Urothelium cell line (cell line): ENCODE measurements at places on chromosomes 4 and X.

- no peak for DNase-seq
Measured at GRCh38 chr4:161359491-161359890, 804.3 kb downstream of the FSTL5 start.

- no peak for DNase-seq
Measured at GRCh38 chr4:74018116-74018515, 19.6 kb upstream of the CXCL5 start.

- DNase-seq, result peak; percentile 21
Measured at GRCh38 chrX:70044541-70045245, 5.0 kb downstream of the AWAT2 start.

DNA sequence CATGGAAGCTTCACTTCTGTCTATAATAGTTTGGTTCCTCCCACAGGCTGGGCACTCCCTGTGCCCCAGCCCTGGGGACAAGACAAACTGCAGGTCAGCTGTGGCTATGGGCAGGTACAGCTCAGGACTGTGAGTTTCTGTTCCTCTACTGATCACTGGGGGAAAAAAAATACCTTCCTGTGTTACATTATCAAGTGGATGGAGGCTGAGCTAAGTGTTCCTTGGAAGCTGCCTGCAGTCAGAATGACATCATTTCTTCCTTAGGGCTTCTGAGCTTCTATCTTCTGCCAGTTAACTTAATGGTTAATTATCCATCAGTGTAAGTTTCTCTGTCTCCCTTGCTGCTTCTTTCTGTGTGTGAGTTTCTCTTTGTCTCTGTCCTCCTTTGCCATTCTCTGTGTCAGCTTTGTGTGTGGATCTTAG lies 4.6 kb downstream of the RAB33A start:
- DNase-seq, result no peak

GRCh38 chr4:138291431-138291830 lies 49.3 kb upstream of the SLC7A11 start:
- no peak for DNase-seq

- DNase-seq, result no peak
Measured at GRCh38 chr4:89305712-89306437, 1.7 kb downstream of the GPRIN3 start.

- DNase-seq, result no peak
Measured at GRCh38 chrX:121903961-121904360, 856.6 kb downstream of the GLUD2 start.

DNA sequence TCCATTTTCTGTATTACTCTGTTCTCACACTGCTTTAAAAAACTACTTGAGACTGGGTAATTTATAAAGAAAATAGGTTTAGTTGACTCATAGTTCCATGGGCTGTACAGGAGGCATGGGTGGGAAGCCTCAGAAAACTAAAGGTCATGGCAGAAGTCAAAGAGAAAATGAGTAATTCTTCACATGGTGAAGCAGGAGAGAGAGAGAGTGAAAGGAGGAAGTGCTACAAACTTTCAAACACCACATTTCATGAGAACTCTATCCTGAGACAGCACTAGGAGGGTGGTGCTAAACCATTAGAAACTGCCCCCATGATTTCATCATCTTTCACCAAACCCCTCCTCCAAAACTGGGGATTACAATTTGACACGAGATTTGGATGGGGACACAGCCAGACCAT lies 108.0 kb upstream of the PBDC1 start:
- DNase-seq, result no peak
